Nucleus accumbens (tissue), 56 donors: ENCODE measurements at places on chromosomes 4 and X.

GRCh38 chrX:109679820-109680219, 53.2 kb downstream of the ACSL4 start:
- DNase-seq: no peak

DNA sequence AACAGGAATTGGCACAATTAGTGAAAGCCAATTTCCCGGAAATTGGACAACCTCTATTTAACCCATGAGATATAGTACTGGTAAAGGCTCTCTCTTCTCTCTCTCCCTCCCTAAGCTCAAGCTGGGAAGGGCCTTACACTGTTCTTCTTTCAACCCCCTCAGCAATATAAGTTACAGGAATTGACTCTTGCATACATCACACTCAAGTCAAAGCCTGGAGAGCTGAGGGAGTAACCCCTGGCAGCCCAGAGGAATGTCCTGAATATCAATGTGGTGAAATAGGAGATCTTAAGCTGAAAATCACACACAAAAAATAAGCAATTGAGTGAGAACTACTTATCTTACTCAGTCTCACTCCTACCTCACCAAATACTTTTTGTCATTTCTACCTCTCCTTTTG, 186.9 kb upstream of the SPOCK3 start:
- DNase-seq: no peak

GRCh38 chr4:14018191-14018853, 390.8 kb upstream of the BOD1L1 start:
- no peak for DNase-seq

DNA sequence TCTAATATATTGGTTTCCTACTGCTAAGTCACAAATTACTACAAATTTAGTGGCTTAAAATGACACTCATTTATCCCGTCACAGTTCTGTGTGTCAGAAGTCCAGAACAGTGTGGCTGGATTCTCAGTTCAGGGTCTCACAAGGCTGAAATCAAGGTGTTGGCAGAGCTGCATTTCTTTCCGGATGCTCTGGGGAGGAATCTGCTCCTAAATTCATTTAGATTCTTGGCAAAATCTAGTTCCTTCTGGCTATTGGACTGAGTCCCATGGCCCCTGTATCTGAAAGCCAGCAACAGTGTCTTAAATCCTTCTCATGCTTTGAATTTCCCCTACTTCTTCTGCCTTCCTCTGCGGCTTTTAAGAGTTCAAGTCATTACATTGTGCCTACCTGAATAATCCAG, 103.1 kb upstream of the BMP3 start:
- no peak for DNase-seq

DNA sequence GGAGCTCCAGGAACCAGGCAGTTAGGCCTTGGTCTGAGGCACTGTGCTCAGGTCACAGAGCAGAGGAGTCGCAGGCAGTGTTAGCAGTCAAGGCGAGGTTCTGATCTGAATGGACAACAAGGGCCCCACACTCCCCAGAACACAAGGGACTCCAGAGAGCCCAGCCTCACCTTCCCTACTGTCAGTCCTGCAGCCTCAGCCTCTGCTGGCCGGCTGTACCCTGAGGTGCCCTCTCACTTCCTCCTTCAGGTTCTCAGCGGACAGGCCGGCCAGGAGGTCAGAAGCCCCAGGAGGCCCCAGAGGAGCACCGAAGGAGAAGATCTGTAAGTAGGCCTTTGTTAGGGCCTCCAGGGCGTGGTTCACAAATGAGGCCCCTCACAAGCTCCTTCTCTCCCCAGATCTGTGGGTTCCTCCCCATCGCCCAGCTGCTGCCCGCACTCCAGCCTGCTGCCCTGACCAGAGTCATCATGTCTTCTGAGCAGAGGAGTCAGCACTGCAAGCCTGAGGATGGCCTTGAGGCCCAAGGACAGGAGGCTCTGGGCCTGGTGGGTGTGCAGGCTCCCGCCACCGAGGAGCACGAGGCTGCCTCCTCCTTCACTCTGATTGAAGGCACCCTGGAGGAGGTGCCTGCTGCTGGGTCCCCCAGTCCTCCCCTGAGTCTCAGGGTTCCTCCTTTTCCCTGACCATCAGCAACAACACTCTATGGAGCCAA, 26.2 kb downstream of the MAGEA9 start:
- no peak for DNase-seq

GRCh38 chr4:161247831-161248230, 916.0 kb downstream of the FSTL5 start:
- no peak for DNase-seq

GRCh38 chr4:61214680-61215079, 14.6 kb downstream of the ADGRL3 start:
- DNase-seq: no peak

DNA sequence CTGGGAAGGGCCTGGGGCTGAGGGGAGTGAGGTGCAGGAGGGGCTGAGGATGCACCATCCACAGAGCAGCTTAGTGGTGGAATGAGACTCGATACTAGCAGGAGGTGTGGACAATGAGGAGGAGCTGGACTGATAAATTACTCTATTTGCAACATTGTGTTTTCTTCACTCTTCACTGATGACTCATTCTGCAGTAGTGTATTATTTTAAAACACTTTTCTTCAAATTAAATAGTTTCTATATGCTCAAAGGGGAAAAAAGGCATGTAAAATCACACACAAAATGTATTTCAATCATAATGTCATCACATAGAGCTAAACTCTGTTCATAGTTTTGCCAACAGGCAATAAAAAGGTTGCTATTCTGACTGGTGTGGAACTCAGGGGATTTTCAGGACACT, 467.0 kb upstream of the CTSO start:
- no peak for DNase-seq

DNA sequence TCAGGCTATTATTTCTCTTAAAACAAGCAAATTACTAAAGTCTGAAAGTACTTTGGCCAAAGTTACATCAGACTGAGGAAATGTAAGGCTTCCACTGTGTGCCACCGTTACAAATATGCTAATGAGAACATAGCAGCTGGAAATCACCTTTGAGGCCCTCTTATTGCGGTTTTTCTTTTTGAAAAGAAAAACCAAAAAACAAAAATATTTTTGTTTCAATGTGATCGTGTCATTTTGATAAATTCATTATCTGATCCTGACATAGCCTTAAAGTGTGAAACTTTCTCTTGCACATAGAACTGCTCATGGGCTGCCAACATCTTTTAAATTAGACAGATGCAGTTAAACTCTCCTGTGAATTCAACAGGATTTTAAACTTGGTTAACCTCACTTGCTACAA, 2.8 kb upstream of the TIFA start:
- no peak for DNase-seq

DNA sequence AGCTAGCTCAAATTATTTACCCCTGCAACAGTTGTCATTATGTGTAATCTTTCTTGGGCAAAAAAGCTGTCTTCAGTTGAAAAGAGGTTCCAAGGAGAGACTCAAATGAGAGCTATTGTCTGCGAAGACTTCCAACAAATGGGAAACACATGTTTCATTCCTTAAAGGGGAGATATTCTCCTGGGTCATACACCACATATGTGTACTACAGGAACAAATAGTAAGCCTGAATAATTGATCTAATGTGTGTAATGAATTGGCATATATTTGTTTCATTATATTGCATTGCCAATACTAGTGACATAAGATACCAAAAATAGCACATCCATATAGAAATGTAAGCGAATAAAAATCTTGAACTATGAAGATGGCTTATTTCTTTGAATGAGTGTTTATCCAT, 950.9 kb upstream of the NDST4 start:
- no peak for DNase-seq

GRCh38 chr4:44927399-44928380, 201.3 kb upstream of the GNPDA2 start:
- no peak for DNase-seq
